HL-60 (cell line): ENCODE measurements at places on chromosomes 4 and X.

- peak; percentile 30 for DNase-seq
These were observed 7.8 kb downstream of the LARP1B start for GRCh38 chr4:128068918-128069317.

DNA sequence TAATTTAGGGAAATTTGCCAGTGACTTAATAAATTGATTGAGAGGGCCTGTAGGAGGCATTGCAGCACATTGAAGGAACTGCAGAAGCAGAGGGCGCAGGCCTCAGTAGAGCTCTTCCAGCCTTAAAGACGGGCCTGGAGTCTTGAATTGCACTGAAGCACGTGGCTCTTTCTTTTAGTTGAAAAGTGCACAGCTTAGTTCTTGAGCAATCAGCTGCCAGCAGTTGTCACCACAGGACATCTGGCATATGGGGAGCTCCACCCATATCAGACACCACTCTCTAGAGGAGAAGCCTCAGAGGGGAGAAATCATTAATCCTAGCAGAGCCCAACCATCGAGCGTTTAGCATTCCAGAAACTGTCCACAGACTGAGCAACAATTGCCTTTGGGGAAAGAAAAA lies 16.0 kb upstream of the FGF16 start:
- DNase-seq: peak; percentile 83

GRCh38 chr4:86184216-86184900 lies 175.5 kb downstream of the MAPK10 start:
- DNase-seq: no peak

GRCh38 chr4:55546506-55546755 lies 278 bp downstream of the CLOCK start:
- no peak for DNase-seq

- peak; percentile 20 for DNase-seq
These were observed 118.2 kb downstream of the ZNF827 start for GRCh38 chr4:145820407-145820806.

DNA sequence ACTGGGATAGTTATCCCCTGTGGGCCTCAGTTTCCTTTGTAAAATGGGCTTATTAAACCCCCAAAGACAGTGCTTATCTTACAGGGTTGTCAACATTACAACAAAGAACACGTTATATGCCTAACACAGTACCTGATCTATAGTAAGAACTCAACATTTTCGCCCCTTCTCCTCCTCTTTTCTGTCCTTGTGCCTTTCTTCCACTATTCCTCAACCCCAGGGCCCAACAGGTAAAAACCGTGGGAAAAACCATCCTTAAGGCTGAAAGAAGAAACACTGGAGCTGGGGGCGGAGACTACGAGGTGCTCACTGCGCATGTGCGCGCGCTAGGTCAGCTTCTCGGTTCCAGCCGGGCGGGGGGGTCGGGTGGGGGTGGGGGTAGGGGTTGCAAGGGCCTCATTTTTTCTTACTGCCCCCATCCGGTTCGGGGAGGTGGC lies 426 bp upstream of the XIAP start:
- DNase-seq: no peak

- DNase-seq: peak; percentile 13
These were observed 738.7 kb upstream of the NDST4 start for GRCh38 chr4:115851918-115852766.

- DNase-seq: no peak
These were observed 145.5 kb upstream of the MAMLD1 start for GRCh38 chrX:150217609-150218008.

DNA sequence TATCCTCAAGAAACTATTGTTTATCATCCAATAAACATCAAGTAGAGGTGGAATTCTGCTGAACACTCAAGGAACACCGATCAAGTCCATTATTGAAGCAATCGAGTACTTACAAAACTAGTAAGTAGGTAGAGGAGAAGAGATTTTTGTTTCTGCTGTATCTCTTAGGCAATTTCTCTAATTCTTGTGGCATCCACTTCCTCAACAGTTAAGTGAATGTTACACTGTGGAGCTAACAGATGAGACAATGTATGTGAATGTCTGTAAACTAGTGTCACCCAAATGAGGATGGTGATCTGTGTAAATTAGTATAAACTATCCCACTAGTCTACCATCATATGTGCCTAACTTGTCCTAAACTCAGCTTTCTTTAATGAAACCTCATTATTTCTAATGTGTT lies 261.6 kb downstream of the ARHGAP24 start:
- DNase-seq: peak; percentile 38

- no peak for DNase-seq
These were observed 39.0 kb upstream of the GPM6B start for GRCh38 chrX:13855689-13856450.

DNA sequence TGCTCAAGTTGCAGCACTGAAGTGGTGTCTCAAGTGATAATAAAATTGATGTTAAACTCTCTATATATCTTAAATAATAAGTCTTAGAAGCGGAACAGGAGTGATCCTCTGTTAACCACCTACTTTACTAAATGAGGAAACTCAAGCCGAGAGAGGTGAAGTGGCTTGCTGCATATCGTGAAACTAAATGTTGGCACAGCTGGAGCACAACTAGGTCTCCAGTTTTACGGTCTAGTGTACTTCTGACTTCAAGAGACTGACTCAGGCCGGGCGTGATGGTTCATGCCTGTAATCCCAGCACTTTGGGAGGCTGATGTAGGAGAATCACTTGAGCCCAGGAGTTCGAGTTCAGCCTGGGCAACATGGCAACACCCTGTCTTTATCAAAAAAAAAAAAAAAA lies 35.5 kb upstream of the PLS3 start:
- DNase-seq: no peak

- no peak for DNase-seq
These were observed 220.7 kb downstream of the HS6ST2 start for GRCh38 chrX:132737743-132738142.

GRCh38 chr4:77827343-77827742 lies 8.2 kb upstream of the CNOT6L start:
- DNase-seq: no peak

- no peak for DNase-seq
These were observed 350.0 kb downstream of the CAMK2D start for GRCh38 chr4:113411496-113411938.

- DNase-seq: no peak
These were observed 25.2 kb downstream of the PI4K2B start for GRCh38 chr4:25258980-25259578.

DNA sequence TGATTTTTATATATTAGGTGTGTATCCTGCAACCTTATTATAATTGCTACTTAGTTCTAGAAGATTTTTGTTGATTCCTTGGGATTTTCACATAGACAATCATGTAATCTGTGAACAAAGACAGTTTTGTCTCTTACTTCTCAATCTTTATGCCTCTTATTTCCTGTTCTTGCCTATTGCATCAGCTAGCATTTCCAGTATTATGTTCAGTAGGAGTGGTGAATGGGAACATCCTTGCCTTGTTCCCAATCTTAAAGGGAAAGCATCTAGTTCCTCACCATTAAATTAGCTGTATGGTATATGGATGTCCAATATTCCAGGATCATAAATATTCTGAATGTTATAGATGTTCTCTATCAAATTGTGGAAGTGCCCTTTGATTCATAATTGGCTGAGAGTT lies 41.8 kb downstream of the AWAT2 start:
- DNase-seq: no peak

- no peak for DNase-seq
These were observed 56.6 kb upstream of the HELT start for GRCh38 chr4:184961660-184962059.

DNA sequence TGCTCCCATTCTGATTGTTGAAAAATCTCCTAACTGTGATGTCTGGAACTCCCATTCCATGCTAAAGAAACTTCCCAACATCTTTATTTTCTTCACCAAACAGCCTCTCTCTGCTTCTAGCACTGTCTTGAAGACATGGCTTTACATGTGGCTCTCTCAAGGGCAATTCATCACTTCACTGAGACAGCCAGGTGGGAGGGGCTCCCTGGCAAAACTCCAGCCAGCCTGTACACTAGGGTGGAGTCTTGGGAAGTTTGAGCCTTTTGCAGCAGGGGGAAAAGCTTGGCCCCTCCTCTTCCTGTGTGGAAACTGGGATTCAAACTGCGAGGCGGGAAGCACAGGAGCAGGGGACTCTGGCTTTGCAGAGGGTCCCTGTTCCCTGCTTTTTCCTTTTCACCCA lies 130.5 kb upstream of the TTC29 start:
- DNase-seq: no peak

DNA sequence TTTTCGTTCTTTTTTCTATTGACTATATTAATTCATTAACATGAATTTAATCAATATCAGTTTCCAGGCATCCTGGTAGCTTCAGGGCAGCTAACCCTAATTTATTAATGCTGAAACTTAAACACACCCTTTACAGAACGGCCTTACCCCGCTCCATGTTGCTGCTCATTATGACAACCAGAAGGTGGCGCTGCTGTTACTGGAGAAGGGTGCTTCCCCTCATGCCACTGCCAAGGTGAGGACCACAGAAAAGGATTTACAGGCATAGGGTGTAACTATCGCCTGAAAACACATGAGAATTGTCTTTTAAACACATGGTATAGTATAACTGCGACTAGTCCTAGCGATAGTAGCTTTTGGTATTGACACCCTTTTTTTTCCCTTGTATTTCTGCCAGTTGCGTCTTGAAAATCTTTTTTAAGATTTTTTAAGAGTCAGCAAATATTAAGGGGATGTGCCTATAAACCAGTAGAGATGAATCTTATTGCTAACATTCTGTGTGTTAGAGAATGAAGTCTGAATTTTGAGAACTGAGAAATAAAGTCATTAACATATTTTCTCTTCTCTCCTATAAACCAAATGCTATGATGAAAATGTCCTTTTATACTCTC lies 229.0 kb downstream of the ANK2 start:
- DNase-seq: peak; percentile 28

- DNase-seq: no peak
These were observed 240.5 kb upstream of the ANKRD50 start for GRCh38 chr4:124953061-124953460.

DNA sequence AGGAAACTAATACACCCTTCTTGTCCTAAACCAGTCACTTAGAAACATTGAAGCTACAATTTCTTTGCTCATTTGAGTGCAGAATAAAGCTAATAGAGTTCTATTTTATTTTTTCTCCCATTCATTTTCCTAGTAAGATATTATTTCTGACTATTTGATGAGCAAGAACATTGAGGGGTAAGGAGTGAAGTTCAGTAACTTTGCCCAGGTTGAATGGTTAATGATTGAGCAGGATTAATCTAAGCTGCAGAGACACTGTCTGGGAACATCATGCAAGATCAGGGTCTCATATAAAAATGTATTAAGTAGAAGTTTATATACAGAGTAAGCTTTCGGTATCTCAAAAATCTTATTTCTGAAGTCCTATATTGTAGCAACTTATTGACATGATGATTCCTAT lies 102.4 kb upstream of the LIMCH1 start:
- DNase-seq: no peak

GRCh38 chrX:9569876-9570301 lies 105.0 kb downstream of the TBL1X start:
- no peak for DNase-seq

DNA sequence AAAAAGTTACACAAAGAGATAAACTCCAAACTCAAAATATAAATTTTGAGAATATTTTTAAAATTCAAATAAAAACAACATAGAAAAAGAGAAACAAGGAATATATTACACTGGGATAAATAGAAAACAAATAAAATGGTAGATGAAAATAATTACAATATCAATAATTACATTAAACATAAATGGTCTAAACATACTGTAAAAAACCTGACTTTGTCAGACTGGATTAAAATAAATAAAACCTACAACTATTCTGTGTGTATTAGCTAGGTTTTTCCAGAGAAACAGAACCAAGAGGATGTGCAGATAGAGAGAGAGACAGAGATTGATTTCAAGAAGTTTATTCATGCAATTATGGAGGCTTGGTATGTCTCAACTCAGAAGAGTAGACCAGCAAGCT lies 126.5 kb downstream of the LRBA start:
- DNase-seq: no peak

GRCh38 chr4:56656346-56656643 lies 24.8 kb downstream of the HOPX start:
- peak; percentile 6 for DNase-seq

DNA sequence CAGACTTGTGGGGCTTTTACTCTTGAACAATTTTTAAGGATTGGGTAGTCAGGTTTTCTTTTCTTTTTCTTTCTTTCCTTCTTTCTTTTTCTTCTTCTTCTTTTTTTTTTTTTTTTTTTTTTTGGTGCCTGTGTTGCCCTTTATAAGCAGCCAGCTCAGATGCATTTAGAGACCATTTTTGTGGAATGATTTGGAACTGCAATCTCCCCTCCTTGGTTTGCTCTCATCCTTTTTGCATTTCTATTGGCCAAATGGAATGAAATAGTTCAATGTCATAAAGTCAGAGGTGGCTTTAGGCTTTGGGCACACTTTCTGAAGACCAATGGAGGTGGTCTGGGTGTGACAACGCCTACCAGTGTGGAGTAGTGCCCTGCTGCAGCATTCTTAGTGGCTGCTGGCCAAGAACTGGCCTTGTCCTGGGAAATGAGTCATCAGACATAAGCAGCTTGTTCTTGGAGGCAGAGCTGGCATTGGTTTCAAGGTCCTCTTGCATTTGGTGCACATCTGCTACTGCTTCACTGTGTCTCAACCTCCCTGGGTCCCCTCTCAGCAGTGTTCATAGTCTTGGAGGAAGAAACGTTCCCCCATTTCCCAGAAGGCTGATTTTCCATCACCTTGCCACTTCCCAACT lies 84.5 kb downstream of the CT47B1 start:
- DNase-seq: no peak

- DNase-seq: no peak
These were observed 43.2 kb upstream of the NKX1-1 start for GRCh38 chr4:1449475-1449832.

DNA sequence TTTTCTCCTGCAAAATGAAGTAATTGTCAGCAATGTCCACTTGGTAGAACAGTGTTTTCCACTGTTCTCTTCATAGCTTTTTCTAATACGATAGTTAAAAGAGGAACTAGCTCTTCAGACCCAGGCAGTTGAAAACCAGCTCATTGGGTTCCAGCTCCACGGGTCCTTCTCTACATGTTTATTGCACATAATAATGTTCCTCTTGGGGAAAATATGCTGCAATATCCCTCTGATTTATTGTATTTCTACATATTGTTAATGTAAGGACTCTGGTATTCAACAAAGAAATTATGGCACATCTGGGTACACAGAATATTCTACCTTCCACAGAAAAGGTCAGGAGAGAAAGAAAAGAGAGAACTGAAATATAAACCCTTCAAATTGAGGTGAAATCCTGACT lies 473.4 kb downstream of the TRIML1 start:
- DNase-seq: peak; percentile 40

DNA sequence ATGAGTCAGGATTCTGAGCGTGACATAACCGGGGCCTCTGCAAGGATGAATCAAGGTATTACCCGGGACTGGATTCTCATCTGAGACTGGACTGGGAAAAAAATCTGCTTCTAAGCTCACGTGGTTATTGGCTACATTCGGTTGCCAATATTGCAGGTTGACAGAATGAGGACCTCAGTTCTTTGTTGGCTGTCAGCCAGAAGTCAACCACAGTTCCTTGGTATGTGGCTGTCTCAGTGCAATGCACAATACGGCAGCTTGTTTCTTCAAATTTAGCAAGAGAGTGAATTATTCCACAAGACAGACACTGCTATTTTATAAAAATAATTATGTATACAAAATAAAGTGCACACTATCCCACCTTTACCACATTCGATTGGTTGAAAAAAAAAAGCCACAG lies 424.2 kb downstream of the KLHL4 start:
- no peak for DNase-seq

GRCh38 chr4:29336861-29337260 lies 1383.3 kb upstream of the PCDH7 start:
- no peak for DNase-seq

GRCh38 chr4:11606078-11606477 lies 177.4 kb upstream of the HS3ST1 start:
- DNase-seq: no peak

GRCh38 chr4:107818301-107818910 lies 6.3 kb upstream of the SGMS2 start:
- DNase-seq: peak; percentile 74
